ENCODE measurements at places on chromosomes 7 and 10.

DNA sequence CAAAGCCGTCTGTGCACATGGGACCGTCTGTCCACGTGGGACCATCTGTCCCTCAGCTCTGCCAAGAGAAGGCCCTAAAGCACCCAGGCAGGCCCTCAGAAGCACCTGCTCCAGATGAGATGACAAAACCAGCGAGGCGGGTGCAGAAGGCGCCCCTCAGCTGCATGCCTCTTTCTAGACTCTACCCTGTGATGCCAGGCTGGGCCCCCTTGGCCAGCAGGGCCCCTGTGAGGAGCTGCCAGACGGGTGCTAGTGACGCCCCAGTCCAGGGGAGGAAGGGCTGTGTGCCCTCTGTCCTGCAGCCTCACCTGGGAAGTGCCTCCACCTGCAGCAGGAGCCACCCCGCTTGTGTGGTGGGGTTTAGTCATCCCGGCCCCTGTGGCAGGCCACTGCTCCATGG is 309.2 kb upstream of the SHH start:
- no peak for DNase-seq

DNA sequence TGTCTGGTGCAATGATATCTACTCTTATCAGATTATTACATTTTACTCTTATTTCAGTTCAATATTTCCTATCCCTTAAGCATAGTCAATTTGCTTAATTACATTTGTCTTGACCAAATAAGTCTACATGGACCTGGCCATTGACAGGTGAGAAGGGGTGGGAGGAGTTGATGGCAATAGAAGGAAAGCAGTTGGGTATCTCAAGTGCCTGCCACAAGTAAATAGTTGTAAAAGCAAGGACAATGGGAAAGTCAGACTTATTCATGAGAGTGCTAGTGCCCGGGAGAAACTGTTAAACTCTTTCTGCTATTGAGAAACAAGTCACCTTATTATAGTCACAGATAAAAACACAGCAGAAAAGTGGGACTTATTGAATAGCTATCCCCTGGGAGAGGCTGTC is 32.4 kb upstream of the HGF start:
- no peak for DNase-seq

DNA sequence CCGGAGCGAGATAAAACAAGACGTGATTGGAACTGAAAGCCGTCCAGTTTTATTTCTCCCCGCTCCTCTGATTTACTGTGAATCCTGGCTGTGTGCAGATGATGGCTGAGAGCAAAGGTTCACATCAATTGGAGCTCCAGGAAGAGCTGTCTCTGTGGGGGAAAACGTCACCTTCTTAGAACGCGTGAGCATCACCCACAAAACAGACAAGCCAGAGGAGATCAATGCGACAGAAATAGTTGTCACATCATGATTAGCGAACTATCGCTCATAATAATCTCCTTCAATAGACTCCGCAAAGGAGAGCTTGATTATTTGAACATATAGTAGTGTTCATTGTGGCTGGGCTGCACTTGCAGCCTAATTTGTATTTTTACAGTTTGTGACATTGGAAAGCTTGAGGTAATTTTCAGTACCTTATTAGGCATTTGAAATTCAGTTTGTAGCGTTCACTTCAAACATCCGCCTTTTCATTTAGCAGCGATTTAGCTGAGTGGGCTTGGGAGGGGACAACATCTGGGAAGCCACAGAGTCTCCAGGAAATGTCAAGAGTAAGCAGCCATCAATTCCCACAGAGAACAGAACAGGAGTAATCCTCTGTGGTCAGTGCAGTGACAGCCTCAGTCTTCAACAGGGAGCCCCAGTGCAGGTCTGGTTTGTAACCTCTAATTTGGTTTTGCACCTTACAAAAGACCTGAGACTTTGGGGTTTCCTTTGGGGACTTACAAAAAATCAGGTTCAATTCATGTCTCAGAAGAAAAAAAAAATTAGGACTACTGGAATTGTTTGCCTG is 276.8 kb upstream of the PFKP start:
- no peak for DNase-seq

DNA sequence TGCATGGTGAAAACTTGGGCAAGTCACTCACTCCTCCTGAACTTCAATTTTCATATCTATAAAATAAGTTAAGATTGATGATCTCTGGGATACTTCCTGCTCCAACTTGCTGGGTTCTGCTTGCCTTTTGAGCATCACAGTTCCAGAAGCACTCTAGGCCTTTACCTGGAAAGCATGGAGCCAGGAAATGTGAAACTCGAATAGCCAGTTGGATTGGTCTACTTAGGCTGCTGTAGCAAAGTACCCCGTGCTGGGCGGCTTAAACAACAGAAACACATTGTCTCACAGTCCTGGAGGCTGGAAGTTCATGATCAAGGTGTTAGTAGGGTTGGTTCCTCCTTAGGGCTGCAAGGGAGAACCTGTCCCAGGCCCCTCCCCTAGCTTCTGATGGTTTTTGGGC is 64.5 kb downstream of the NAMPT start:
- DNase-seq: no peak

DNA sequence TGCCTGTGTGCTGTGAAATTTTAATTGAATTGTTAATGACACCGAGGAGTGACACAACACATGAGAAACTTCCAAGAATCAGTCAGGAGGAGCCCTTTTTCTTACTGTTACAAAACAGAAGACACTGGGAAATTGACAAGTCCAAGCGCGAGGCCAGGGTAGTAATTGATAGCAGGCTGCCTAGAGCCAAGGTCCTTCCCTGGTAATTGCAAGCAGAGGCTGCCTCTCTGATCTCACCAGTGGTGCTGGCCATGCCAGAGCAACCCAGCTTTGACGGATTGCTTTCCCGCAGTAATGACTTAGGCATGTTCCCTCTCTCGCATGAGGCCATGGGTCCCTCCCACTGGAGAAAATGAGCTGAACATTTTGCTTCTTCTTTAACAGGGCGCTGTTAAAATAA is 111.5 kb downstream of the LRMDA start:
- no peak for DNase-seq
